ENCODE measurements at places on chromosomes 3 and 15.

DNA sequence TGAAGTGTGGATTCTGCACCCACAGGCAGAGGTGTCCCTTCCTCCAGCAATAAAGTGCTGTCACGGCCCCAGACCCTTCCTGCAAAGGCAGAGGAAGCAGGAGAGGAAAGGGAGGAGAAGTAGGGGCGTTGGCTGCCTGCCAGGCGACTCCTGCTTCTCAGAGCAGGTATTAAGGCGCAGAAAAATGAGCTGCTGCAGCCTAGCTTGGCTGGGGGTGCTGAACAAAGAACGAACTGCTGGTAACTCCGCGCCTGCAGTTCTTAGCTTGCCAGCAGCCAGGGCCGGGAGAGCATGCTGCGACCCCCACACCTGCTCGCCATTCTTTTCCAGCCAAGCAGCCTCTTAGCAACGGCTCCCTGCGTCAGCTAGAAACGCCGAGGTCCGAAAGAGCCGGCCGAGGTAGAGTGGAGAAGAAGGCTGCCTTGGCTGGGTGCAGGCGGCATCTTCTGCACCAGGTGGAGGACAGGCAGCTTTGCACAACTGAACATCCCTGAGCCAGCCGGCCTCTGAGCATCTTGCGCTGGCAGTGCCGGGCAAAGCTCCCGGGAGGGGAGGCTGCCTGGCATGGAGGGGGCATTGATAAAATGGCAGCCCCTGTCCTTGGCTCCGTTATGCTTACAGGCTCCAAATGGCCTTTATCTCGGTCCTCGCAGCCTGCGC is 296.0 kb downstream of the MEX3B start:
- DNase-seq: peak; percentile 38

- no peak for DNase-seq
Measured at GRCh38 chr15:88619796-88620195, 1.3 kb upstream of the AEN start.

GRCh38 chr15:39593656-39594445 is 13.0 kb downstream of the THBS1 start:
- DNase-seq: no peak

DNA sequence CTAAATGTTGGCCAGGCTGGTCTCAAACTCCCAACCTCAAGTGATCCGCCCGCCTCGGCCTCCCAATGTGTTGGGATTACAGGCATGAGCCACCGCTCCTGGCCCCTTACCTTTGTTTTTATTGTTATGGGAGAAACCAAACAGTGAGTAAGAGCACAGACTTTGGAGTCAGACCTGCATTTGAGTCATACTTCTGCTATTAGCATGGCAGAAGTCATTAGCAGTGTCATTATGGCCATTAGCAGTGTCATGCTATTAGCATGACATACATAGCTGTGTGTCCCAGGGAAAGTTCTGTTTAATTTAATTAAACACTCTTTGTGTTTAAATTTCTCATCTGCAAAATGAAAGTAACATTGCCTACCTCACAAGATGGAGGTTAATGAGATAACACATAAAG is 54.8 kb downstream of the SQOR start:
- DNase-seq: no peak

DNA sequence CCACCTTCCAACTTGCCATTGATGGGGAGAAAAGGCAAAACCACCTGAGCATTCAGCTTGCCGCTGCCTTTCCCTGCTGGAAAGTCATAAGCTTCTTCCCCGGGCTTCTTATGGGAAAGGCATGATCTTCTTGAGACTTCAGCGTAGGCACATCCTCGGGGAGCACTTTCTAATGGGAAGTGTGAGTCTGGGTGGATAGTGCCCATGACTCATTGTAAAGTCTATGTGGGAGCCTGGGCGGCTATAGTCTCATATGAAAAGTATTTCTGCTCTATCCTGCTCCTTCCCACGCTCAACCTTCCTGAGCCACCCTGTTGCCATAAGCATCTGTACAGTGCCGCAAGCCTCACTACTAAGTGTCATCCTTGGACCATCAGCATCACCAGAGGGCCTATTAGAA is 309.9 kb upstream of the THBS1 start:
- no peak for DNase-seq

DNA sequence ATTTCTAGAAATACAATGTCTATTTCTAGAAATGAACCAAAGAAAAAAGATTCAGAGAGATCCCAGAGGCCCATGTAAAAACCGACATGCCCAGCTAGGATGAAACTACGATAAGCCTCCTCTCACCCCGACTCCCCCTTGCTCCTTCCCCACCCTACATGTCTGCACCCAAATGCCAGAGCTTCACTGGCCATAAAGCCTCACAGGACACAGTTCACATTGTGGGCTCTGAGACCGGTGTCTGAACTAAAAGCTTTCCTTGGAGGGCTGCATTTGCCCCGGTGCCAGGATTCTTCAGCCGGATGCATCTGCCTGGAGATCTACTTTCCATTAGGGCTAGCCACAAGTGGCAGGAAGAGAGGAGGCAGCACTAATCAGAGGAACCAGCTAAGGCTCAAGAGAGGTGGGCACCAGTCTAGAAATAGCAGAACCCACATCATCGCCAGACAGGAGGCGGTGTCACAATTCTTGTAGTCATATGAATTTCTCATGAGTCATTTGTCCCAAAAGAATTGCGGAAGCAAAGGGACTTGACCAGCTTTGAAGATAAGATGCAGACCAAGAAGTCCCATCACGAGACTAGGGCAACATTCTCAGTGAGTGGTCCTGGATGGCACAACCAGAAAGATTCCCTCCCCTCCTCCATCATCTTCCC is 353.6 kb downstream of the NTRK3 start:
- no peak for DNase-seq

DNA sequence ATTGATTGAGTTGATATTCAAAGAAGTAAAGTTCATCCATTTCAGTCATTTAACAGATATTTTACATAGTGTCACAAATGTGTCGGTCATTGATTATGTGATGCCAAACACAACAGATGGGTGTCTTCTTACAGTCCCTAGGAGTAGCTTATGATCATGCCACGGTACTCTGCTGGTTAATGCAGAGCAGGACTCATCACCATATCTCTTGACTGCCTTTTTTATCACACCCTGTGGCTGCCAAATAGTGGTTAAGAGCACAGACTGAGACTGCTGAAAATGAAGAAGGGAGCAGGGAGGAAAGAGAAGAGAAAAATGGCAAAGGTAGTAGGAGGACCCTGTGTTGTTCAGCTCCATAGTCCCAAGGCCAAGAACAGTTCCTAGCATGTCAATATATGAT is 12.8 kb upstream of the TIMMDC1 start:
- no peak for DNase-seq

DNA sequence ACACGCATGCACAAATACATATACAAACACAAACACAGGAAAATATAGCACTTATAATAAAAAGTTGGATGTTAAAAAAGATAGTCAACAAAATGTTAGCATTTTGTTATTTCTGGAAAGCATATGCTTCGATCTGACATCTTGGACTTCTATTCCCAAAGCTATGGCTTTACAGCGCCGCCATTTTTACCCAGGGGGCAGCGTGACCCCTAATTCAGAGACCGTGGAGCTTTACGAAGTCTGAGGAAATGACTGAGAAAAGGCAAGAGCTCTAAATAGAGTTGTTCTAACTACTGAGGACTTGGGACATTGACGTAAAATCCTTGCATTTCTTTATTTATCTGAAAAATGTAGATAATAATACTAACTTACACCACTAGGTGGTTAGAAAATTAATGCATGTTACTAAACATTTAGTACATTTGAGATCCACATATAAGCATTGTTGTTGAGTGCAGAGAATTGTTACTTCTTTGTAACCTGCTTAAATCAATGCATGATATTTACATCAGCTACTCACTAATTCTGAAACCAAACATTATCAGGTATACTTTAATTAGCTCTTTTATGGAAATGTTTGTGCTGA is 155.4 kb downstream of the TP63 start:
- no peak for DNase-seq

GRCh38 chr15:74431116-74431515 is 2.6 kb downstream of the SEMA7A start:
- DNase-seq: no peak

DNA sequence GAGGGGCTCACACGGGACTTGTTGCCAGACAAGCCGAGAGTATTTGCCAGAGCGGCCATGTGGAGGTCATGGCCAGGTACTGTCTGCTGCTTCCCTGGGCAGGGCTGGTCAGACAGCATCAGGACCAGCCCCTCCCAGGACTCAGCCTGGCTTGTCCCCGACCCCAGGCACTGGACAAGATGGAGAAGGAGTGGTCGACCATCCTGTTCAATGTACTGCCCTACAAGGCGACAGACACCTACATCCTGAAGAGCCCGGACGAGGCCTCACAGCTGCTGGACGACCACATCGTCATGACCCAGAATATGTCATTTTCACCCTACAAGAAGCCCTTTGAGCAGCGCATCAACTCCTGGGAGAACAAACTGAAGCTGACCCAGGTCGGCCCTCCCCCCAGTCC is 38.6 kb downstream of the DNAH1 start:
- no peak for DNase-seq

DNA sequence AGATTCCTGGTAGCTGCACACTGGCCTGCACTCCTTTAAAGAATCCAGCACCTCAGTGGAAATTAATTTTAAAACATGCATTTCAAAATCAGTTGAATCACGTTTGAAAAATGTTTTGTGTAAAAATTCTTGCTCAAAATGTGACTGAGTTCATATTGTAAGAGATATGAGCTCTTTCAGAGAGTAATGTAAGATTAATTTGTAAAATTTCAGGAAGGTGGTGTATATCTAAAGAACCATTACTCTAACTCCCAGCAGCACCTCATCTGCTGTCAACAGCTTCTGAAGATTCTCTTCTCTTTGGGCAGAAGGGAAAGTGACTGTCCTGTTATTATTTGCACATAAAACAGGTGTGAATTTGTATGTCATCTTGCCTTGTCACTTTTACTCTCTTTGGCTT is 97.5 kb upstream of the PLXNA1 start:
- no peak for DNase-seq

DNA sequence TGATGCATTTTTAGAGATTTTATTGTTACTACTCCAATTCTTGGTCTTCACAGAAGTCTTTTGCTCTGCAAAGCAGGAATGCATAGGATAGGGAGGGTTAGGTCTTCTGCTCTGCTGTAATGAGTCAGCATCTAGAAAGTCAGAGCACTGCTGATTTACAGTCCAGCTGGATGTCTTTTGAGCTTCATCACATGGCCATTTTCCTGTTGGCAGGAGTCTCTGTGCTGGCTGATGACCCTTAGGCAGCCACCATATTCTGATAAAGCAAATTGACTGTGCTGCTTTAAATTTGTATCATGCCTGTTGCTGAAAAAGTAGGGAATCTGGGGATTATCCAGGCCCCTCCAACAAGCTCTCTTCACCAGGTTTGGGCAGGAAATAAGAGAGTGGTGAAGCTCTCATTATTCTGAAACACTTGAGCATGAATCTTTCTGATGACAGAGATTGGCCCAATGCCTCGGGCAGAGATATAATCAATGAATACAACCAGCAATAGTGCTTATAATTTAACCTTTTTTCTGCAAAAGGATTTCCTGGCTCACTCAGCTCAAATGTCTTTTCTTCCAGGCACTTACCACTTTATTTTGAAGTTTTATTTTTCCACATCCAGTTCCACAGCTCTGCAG is 9.7 kb upstream of the CRBN start:
- no peak for DNase-seq

- no peak for DNase-seq
Measured at GRCh38 chr15:49103002-49103401, 52.4 kb downstream of the COPS2 start.

DNA sequence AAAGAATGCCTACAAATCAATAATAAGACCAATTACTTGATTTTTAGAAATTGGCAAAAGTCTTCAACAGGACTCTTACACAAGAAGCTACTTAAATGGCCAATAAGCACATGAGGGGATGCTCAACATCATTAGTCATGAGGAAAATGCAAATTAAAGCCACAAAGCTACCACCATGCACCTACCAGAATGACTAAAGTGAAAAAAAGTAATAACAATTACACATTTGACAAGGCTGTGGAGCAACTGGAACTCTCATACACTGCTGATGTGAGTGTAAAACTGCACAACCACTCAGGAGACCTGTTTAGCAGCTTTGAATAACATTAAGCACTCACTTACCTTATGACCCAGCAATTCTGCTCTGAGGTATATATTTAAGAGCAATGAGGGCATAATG is 68.4 kb downstream of the PPCDC start:
- DNase-seq: no peak

DNA sequence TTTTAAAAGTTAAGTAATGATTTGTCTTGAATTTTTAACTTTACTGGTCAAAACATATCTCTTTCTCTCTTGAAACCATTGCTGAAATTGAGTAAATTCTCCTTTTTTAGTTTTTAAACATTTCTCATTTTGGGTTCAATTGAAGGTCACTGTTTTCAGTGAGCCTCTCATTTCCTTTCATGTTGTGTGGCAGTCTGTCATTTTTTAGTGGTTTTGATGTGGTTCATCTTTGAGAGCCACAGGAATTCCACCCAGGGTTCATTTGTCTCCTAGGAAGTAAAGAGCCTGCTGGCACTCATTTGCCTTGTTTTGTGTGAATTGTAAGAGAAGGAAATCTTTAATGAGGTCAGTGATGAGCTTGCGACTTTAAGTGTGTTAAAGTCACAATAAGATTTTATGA is 10.4 kb downstream of the CLDN11 start:
- DNase-seq: no peak

GRCh38 chr15:67613211-67613610 is 70.7 kb downstream of the MAP2K5 start:
- no peak for DNase-seq

DNA sequence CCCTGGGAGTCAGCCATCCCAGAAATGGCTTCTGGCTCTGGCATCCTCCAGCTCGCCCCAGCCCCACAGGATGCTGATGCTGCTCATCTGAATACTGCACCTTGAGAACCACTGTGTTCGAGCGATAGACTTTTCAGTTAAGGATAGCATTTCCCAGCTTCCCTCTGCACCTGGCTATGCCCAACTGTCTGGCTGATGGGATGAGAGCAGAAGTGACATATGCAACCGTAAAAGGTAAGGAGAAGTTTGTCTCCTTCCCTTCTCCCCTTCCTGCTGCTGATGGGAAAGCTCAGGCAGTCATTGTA is 9.7 kb upstream of the HHATL start:
- DNase-seq: no peak

GRCh38 chr15:41905036-41905793 is 11.4 kb upstream of the SPTBN5 start:
- no peak for DNase-seq

DNA sequence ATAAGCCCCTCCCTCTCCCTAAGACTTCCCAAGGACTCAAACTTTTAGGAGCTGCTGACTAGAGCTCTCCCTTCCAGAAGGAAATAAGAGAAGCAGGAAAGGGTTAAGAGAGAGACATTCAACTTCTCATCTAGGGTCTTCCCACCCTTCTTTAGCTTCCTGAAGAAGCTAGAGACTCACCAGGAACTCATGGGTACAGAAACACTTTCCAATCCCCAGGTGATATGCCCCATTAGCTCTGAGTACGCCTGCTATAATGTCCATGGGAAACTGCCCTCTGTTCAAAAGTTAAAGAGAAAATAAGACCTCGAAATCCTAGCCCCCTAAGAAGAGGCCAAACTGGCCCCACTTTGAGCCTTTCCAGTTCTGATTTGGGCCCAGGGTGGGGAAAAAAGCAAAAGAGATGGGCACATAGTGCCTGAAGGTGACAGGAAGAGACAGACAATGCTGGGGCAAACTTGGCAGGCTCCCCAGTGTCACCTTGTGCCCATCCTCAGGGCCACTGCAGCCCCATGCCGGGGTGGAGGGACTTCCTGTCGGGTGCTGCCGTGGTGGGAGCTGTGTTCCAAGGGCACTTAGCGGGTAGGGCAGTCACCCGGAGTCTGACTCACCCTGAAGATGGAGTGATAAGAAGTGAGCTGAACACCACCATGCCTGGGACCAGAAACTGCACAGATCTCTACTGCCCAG is 29.5 kb downstream of the CCDC12 start:
- no peak for DNase-seq

- no peak for DNase-seq
Measured at GRCh38 chr3:30621576-30621975, 15.2 kb downstream of the TGFBR2 start.

- DNase-seq: no peak
Measured at GRCh38 chr15:74839526-74840395, 3.2 kb downstream of the ULK3 start.
